ENCODE measurements at places on chromosomes 6 and 20.

GRCh38 chr6:169592558-169592957 is 109.3 kb downstream of the WDR27 start:
- no peak for DNase-seq

- DNase-seq = no peak
Measured at GRCh38 chr20:53804920-53805894, 211.6 kb upstream of the ZNF217 start.

GRCh38 chr6:70424291-70424690 is 11.0 kb downstream of the FAM135A start:
- no peak for DNase-seq

DNA sequence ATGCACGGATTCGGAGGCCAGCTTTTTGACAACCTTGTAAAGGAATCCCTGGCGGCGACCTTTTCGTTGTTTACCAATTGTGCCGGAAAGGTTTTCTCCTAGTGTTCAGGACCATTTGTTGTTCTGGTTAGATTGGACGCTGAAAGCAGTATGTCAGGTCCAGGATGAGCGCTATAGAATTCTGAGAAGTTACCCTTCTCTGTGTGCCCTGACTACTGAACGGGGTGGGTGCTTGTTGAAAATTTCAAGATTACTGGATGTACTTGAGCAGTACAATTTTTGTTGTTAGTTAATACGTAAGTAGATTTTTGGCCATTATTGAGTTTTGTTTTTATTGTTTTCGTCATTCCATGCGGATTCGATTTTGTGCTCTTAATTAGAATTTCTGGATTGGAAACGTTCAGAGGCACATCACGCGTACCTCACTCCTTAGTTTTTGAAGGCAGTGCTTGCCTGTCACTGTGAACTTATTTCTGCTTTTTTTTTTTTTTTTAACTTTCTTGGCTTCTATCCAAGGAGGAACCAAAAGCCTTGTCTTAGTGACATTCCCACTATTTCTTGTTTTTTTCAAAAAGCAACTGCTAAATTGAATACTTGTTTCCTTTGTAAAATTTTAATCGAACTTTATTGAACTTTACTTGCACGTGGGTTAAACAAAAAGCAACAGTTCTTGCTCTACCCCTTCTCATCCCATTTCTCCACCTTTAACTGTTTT is 898 bp downstream of the XRN2 start:
- no peak for DNase-seq

GRCh38 chr6:17705428-17705777 is 1.3 kb downstream of the NUP153 start:
- DNase-seq = no peak

DNA sequence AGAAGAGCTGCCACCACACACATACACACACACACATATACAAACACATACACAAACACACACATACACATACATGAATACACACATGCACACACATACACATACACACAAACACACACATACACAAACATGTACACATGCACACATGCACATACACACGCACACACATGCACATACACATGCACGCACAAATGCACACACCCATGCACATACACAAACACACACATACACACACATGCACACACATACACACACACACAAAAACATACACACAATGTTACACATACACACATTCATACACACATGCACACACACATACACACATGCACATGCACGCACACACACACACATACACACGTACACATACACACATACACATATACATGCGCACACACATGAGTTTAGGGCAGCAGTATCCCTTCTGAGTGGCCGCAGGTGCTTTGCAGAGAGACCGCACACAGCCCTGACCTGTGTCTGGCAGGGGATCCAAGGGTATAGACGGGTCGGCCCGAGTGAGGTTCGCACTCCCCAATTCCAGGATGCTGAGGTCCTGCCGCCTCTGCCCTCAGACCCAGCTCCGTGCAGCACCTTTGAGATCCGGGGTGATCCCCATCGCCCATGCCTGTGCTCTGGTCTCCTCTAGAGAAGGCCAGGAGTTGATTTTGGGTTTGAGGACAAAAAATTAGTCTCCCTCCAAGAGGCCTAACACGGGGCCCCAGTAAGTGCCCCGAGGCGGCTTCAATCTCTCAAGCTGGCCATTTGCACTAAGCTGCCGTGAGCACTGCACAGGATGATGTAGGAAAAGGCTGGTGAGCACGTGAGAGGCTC is 56.8 kb downstream of the TMEM242 start:
- no peak for DNase-seq

DNA sequence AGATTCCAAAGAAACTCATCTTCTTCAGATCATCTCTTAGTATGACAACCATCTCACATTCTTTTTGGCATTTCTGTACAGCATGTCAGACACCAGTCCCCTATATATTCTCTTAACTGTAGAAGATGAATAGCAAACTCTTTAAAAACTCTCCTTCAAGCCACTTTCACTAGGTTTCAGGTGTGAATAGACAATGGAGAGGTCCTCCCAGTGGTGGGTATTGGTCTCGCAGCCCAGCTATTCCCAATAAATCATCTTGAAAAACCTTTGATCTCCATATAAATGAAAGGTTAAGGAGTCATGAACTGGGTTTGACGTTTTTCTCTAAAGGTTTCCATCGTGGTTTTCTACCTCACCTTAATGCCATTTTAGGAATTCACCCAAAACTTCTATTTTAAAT is 180.0 kb downstream of the GJA1 start:
- no peak for DNase-seq

- DNase-seq = no peak
Measured at GRCh38 chr20:51185277-51185676, 162.4 kb upstream of the KCNG1 start.

GRCh38 chr6:111721753-111722154 is 116.1 kb upstream of the TRAF3IP2 start:
- no peak for DNase-seq

- DNase-seq = no peak
Measured at GRCh38 chr6:35694462-35694861, 5.7 kb upstream of the FKBP5 start.

Measured in stimulated activated CD4-positive, alpha-beta T cell treated with anti-CD3 and anti-CD28 coated beads, Interleukin-4, amount 100 ng/mL, for 4 hours (primary cell).